ENCODE measurements at places on chromosomes 2 and 18. TPM values are rescaled to one million over a fixed set of nuclear protein-coding genes. Genes with fewer than 3 reads are reported as not detected.

DNA sequence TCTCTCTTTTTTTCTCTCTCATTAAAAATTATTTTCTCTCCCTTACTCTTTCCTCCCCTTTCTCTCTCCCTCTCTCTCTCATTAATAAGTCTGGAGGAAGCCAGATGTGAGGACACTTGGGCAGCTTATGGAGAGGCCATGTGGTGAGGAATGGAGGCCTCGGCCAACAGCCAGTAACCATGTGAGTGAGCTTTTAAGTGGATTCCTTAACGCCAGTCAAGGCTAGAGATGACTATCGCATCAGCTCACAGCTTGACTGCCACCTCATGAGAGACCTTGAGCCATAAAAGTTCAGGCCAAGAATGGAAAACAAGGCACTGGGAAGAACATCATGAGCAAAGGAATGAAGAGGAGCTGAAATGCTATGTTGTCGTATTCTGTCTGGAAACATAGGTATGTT lies 39.1 kb downstream of the ETAA1 start:
- no peak overlapping the region for H3K4me3 ChIP-seq
- peaks cover 23% of the 10 kb centered on the region for H3K4me1 ChIP-seq
- no peak for DNase-seq
- no peaks in the 10 kb centered on the region for H3K27me3 ChIP-seq

DNA sequence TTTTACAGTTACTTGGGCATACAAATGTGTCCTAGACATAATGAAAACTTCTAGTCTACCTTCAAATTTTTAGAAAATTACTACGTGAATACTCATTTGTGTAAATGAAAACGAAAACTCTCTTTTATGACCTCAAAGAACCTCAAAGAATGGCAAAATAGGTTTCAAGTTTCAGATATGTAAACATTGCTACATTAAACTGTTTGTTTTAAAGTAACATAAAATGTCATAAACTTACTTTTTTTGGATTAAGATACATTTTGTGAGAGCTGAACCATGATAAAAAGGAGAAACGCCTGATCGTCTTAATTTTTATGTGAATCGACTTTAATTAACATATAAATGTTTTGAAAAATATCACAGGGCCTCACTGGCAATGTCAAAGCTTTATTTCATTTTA lies 91.4 kb downstream of the PPP1R1C start:
- H3K27me3 ChIP-seq: no peaks in the 10 kb centered on the region
- DNase-seq: no peak
- no peak overlapping the region for H3K27ac ChIP-seq
- H3K4me3 ChIP-seq: no peak overlapping the region
- no peaks in the 10 kb centered on the region for H3K36me3 ChIP-seq
- peaks cover 2% of the 10 kb centered on the region for H3K4me1 ChIP-seq

DNA sequence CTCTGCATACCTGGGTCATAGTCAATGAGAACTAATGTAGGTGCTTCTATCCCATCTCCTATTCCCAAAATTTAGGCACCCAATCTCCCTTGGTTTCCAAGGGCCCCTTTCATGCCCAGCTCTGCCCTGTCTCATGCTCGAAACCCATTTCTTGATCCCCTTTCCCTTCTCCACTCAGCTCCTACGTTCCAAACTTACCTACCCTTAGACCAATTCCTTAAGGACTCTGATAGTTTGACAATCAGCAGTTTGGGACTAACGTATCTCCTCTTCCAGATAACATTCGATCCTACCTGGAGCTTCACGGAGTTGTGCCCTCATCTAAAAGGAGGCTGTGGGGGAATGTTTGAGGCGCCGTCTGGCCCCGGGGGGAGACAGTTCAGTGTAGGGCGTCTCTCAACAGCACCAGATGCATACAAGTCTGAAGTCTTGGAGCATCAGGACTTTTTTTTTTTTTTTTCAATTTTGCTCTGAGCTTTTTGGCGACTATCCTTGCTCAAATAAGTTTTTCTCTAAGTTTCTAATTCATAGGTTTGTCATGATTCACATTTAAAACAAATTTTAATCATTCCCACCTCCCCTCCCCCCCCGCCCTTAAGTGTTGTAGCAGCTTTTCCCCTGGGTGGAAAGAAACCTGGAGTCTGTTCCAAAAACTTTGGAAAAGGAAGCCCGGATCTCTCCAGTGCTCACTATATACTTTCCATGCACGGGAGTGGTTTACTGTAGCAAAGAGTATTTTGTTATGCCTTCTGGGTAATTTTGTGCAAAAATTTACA lies 141.2 kb upstream of the LGALSL start:
- H3K36me3 ChIP-seq: no peaks in the 10 kb centered on the region
- H3K4me3 ChIP-seq: no peak overlapping the region
- H3K4me1 ChIP-seq: peaks cover 31% of the 10 kb centered on the region
- 0 out of 2 replicates have a peak overlapping the region, but pooled peaks have one; percentile 80 for H3K27ac ChIP-seq

GRCh38 chr2:2850859-2851258 lies 519.8 kb upstream of the MYT1L start:
- no peak for DNase-seq
- H3K27me3 ChIP-seq: no peaks in the 10 kb centered on the region
- peaks cover 12% of the 10 kb centered on the region for H3K4me1 ChIP-seq
- no peaks in the 10 kb centered on the region for H3K36me3 ChIP-seq
- no peak overlapping the region for H3K4me3 ChIP-seq

- H3K4me3 ChIP-seq: no peak overlapping the region
- no peak for DNase-seq
- no peaks in the 10 kb centered on the region for H3K36me3 ChIP-seq
- H3K27ac ChIP-seq: no peak overlapping the region
- peaks cover 16% of the 10 kb centered on the region for H3K27me3 ChIP-seq
These were observed 113.8 kb downstream of the NFATC1 start for GRCh38 chr18:79509536-79509930.

- H3K4me1 ChIP-seq: no peaks in the 10 kb centered on the region
- no peak for DNase-seq
- no peak overlapping the region for H3K4me3 ChIP-seq
- peaks cover 32% of the 10 kb centered on the region for H3K36me3 ChIP-seq
- H3K27me3 ChIP-seq: no peaks in the 10 kb centered on the region
- H3K27ac ChIP-seq: no peak overlapping the region
These were observed 47.6 kb downstream of the PDE1A start for GRCh38 chr2:182379241-182379640.

DNA sequence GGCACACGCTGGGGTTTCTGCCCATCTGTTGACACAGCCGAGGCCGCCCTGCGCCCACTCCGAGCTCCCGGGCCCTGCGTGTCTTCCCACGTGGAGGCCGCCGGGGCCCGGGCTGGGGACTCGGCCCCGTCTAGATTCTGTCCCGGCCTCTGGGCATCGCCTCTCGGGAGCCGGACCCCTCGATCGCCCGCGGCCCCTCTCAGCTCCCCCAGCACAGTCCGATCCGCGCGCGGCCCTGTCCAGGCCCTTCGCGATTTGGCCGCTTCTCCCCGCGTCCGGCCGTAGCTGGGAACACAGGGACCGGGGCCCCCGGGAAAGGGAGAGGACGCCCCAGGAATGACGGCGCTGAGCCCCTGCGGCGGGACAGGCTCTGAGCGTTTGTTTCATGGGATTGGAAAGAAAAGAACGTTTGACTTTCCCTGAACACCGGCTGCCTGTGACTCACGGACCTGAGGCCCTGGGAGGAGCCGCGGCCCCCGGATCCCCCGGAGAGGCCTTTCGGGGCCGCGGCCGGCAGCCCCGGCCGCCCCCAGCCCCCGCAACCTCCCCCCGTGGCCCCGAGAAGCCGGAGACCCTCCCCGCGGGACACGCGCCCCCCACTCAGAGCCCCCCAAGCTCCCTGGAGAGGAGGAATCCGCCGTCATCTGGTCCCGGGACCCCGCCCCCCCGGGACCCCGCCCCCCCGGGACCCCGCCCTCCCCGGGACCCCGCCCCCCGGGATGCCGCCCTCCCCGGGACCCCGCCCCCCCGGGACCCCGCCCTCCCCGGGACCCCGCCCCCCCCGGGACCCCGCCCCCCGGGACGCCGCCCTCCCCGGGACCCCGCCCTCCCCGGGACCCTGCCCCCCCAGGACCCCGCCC lies 62.7 kb upstream of the CTDP1 start:
- no peaks in the 10 kb centered on the region for H3K36me3 ChIP-seq
- no peak overlapping the region for H3K27ac ChIP-seq

GRCh38 chr2:229475778-229476177 lies 204.7 kb upstream of the PID1 start:
- H3K27me3 ChIP-seq: no peaks in the 10 kb centered on the region
- no peaks in the 10 kb centered on the region for H3K36me3 ChIP-seq
- no peak overlapping the region for H3K4me3 ChIP-seq
- peaks cover 35% of the 10 kb centered on the region for H3K4me1 ChIP-seq

- peaks cover 62% of the 10 kb centered on the region for H3K4me1 ChIP-seq
- H3K36me3 ChIP-seq: peaks cover 14% of the 10 kb centered on the region
- peak overlapping the region; percentile 49 for H3K4me3 ChIP-seq
- peaks cover 13% of the 10 kb centered on the region for H3K27me3 ChIP-seq
- peak; percentile 70 for DNase-seq
These were observed 7.3 kb upstream of the ASIC4 start for GRCh38 chr2:219506802-219507526.

GRCh38 chr2:20091305-20091991 lies 40.0 kb upstream of the LAPTM4A start:
- peaks cover 12% of the 10 kb centered on the region for H3K27me3 ChIP-seq
- DNase-seq: no peak
- no peaks in the 10 kb centered on the region for H3K36me3 ChIP-seq
- H3K27ac ChIP-seq: no peak overlapping the region

DNA sequence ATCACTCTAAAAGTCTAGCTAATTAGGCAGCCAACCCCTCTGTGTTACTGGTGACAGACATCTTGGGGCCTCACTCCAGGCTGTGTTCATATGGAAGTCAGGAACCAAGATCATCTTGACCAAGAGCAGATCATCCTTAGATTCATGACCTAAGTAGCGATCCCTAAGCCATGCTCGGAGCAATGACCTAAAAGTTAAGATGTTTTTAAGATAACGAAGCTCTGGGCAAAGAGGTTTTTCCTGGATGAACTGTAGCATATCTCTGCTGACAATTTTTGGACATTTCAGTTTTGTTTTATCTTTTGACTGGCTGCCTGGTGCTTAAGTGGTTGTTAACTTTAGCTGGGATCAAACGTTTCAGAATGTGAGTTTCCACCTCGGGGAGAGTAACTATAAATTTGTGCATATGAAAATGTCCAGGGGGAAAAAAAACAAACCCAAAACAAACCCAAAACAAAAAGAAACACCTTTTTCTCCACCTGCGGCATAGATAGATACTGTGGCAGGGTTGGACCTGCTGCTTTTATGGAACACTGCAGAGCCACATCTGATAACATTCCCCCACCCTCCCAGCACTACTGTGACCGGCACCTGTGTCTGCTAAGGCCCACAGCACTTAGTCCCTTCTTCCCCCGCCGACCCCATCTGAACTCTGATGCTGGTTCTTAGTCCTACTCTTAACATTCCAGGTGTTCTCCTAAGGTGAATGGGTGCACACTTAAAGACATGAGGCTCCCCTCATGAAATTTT lies 45.5 kb downstream of the EPAS1 start:
- H3K4me1 ChIP-seq: peaks cover 4% of the 10 kb centered on the region
- no peaks in the 10 kb centered on the region for H3K36me3 ChIP-seq
- DNase-seq: no peak
- no peak overlapping the region for H3K27ac ChIP-seq
- H3K27me3 ChIP-seq: no peaks in the 10 kb centered on the region

DNA sequence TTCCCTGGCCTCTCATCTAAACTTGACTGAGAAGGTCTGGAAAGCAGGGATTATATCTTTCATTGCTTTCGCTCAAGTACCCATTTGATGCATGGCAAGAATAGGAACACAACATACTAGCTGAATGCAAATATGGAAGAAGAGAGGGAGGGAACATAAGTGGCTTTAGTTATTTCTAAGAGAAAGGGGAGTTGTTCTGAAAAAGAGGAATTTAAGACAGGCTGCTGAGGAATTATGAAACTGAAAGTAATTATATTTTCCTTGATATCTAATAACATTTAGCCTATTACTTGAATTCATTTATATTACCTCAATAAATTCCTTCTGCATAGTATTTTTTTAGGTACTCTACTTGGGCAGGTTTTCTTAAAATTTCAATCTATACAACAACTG lies 105.8 kb upstream of the TTN start:
- H3K27ac ChIP-seq: no peak overlapping the region
- H3K36me3 ChIP-seq: no peaks in the 10 kb centered on the region
- H3K27me3 ChIP-seq: no peaks in the 10 kb centered on the region
- H3K4me3 ChIP-seq: no peak overlapping the region
- H3K4me1 ChIP-seq: peaks cover 4% of the 10 kb centered on the region

GRCh38 chr2:160612266-160612856 lies 118.8 kb upstream of the RBMS1 start:
- H3K36me3 ChIP-seq: no peaks in the 10 kb centered on the region
- peaks cover 17% of the 10 kb centered on the region for H3K4me1 ChIP-seq
- H3K4me3 ChIP-seq: no peak overlapping the region
- DNase-seq: no peak

DNA sequence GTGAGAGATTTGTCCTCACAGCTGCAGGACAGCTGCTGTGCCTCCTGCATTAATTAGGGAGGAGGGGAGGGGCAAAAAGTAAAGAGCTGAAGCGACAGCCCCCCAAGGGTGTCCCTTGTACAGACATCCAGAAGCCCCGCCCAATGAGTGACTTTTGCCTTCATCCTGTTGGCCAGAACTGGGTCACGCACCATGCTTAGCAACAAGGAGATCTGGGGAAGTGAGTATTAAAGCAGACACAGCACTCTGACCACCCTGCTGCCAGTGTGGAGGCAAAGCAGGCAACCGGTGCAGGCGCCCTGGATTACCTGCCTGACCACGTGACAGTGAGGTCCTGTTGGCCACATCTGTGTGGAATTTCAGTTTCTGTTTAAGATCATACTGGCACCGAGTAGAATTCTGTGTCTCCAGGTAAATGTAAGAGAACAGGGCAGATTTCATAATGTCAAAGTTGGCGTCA lies 21.5 kb upstream of the BIN1 start:
- peak overlapping the region; percentile 45 for H3K27ac ChIP-seq
- H3K27me3 ChIP-seq: peaks cover 7% of the 10 kb centered on the region
- peaks cover 13% of the 10 kb centered on the region for H3K36me3 ChIP-seq
- peak; percentile 60 for DNase-seq

DNA sequence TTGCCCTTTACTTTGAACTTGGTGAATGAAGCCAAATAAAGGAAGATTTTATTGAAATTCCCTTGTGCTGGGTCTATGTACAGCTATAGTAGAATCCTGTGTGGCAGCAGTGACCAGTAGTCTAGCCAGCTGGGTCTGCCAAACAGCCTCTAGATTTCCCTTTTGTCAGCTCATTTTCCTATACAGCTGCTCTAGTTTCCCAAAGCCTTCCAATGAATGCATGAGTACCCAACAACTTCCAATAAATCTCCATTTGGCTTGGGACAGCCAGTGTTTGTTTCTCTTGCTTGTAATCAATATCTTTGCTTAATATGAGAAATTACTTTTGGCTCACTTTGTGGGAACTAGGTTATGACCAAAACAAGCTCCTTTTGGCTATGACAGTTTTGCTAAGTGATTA lies 43.6 kb downstream of the SCN9A start:
- no peak for DNase-seq
- no peaks in the 10 kb centered on the region for H3K36me3 ChIP-seq
- no peaks in the 10 kb centered on the region for H3K27me3 ChIP-seq
- H3K27ac ChIP-seq: no peak overlapping the region
- no peak overlapping the region for H3K4me3 ChIP-seq
- peaks cover 11% of the 10 kb centered on the region for H3K4me1 ChIP-seq

Gene QPCT
- total RNA-seq: 19.5 TPM

Gene SPDYA
- total RNA-seq: 0.30 TPM

Gene INO80B
- 15.8 TPM for total RNA-seq

Gene FBXO36
- total RNA-seq: 4.0 TPM

Gene SAG
- not detected for total RNA-seq

Gene SLC5A7
- not detected for total RNA-seq

Gene UGT1A4
- not detected for total RNA-seq

Gene TOGARAM2
- 0.62 TPM for total RNA-seq

Gene ASAP2
- total RNA-seq: 14.5 TPM
